ENCODE measurements at places on chromosomes 3 and 15.

- DNase-seq = no peak
Measured at GRCh38 chr3:2985479-2985878, 124.7 kb downstream of the IL5RA start.

DNA sequence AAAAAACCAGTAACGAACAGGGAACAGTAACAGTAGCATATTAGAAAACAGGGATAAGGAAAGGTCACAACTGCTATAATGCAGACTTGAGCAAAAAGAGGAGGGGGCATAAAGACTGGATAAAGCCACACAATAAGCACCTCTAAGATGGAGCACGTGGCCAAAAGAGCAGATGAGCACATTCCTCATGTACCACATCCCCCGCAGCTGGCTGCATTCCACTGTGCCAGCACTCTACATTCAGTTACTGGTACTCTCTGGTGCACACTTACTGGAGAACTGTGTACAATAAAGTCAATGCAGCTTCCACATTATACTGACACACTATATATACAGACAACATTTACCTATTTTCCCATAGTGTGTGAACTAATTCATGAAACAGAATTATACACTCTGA lies 64.7 kb downstream of the UBE3A start:
- DNase-seq = no peak

DNA sequence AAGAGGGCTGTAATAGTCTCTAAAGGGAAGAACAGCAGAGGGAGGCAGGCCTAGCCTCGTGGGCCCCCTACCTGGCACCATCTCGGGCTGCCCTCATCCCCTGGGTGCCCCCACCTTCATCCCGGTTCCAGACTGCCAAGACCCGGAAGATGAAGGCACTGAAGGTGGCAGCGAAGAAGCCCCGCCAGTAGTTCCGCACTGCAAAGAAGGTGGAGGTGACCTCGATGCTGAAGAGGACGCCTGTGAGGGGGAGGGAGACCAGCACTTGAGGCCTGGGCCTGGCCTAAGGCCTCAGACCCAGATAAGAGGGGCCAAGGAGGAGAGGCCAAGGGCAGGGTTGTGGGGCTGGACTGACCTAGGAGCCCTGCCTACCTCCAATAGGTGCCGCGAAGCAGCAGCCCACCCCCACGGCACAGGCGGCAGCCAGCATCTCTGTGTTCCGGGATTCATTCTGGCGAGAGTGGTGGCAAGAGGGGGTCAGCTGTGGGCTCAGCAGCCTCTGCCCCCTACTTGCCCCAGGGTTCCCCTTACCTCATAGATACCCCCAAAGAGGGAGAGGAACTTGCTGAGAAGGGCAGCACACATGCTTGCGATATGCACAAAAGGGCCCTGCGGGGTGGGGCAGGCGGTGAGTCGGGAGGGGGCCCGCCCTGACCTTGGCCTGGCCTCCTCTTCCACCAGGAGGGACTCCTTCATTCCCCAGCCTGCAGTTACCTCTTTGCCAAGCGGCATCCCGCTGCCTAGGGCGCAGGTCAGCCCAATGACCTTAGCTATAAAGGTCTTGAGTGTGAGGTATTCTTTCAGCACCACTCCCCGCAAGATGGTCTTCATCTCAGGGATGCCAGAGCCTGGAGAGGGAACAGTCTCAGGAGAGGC lies 3.9 kb downstream of the CLCN2 start:
- no peak for DNase-seq

- no peak for DNase-seq
Measured at GRCh38 chr3:46447228-46447985, 17.3 kb downstream of the LTF start.

DNA sequence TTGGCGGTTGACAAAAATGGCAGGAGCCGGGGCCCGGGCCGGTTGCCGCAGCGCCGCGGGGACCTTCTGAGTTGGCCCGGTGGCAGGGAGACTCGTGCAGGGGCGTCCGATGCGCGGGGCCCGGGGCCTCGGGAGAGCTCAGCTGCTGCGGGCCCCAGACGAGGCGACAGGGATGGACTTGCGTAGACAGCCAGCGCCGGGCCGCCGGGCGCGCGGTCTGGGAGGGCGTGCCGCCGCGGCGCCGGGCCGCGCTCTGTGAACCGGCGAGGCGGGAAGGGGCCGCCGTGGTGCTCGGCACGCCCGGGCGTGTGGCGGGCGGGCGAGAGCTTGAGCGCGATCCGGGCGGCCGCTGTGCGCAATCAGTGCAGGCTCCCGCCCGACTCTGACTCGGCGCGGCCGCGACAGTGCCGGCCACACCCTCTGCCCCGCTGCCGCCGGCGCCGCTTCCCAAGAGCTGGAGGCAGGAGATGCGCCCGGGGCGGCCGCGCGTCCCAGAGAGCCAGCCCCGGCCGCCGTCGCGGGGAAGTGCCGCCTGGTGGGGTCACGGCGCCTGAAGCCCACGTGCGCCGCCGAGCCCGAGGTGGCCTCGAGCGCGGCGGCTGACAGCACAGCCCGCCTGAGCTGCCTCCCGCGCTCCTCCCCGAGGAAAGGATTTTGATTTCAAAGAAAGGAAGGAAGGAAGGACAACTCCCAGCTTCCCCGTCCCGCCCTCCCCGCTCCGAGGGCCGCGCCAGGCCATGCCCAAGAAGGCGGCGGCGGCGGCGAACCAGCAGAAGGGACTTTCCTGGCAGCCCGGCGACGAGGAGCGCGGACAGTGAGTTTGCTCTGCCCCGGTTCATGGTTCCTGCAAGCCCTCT lies 657 bp downstream of the TLNRD1 start:
- no peak for DNase-seq
